ENCODE measurements at places on chromosomes 5 and 9.
A peak's percentile ranks its signal among the peaks of the same experiment; 100 is the strongest.

GRCh38 chr9:34121996-34122395, 4.5 kb downstream of the DCAF12 start:
- no peak for DNase-seq

GRCh38 chr9:95120781-95121370, 196.6 kb downstream of the FANCC start:
- DNase-seq, result no peak

- no peak for DNase-seq
These were observed 63.6 kb upstream of the BOD1 start for GRCh38 chr5:173679909-173680630.

DNA sequence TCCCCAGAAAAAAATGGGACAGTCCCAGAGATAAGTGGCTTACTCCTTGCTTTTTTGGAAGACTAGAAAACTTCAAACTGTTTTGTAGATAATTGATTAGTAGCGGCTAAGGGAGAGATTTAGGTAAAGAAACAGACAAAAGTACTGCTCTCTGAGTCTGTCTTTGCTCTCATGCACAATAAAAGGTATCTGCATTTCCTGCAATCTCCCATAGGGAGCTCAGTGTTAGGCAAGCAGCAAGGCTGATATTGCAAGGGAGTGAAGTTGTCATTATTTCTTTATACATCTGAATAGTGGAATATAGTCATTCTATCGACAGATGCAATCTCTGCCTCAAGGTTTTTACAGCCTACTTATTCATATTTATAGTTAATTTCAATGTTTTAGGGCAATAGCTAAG, 54.9 kb upstream of the CAMK4 start:
- DNase-seq, result no peak

DNA sequence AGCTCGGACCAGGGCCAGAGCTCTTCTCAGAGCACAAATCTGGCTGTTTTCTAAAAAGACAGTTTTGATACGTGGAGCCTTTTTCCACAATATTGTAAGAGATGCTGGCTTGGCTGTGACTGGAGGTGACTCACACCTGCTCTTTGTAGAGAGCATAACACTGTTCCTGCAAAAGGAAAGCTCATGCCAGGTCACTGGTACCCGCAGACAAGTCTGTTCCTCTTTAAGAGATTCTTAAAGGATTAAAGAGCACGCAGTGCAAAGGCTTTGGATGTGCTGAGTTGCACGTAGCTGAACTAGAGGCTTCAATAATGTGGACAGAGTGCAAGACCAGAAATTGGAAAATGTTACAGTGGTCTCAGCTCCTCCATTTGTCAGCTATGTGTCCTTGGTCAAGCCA, 19.0 kb downstream of the ACTL7B start:
- no peak for DNase-seq

DNA sequence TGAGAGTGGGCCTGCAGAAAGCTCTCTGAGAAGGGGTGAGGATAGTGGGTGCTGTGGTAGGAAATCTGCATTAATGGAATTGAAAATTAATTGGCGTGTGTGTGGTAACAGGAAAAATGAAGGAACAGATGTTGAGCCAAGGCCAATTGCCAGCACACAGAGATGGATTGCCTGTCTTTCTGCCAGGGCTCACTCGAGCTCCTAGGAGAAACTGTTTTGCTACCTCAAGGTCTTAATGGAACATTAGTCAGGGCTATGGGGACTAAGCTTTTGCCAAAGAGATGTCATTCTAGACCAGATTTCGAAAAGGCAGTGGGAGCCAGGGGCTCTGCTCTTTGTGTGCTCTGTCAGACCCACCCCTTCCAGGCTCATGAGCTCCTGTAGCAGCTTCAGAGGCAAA, 124.0 kb upstream of the EFNA5 start:
- no peak for DNase-seq

DNA sequence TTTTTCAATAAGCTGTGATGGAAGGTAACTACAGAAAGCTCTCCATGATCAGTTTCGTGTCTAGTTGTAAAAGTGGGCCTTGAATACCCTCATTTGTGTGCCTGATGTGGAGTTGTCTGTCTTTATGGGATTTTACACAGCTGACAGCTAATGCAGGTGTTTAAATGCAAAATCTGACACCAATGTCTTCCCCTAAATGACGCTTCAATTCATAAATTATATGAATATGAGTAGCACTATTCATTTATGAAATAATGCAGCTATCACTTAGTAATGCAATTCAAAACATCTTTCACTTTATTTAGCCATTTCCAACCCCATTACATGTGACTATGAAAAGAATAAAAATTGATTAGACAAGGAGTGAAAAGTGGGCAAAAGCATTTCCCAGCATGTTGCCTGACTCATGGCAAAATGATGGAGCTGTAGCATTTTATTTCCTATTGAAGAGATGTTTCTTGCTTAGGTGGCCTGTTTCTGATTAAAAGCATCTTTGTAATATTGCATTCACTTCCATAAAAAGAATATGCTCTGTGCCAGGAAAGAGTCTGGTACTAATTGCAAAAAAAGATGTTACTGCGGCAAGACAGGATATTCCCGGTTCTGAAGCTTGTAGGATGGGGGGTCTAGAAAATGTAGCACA, 116.7 kb upstream of the HAPLN1 start:
- DNase-seq, result no peak

GRCh38 chr5:96963267-96963666, 27.4 kb downstream of the LNPEP start:
- DNase-seq, result no peak

GRCh38 chr9:71819115-71819739, 50.9 kb upstream of the CEMIP2 start:
- peak; percentile 28 for DNase-seq

- no peak for DNase-seq
These were observed 92.2 kb upstream of the GNAQ start for GRCh38 chr9:78123808-78124207.

DNA sequence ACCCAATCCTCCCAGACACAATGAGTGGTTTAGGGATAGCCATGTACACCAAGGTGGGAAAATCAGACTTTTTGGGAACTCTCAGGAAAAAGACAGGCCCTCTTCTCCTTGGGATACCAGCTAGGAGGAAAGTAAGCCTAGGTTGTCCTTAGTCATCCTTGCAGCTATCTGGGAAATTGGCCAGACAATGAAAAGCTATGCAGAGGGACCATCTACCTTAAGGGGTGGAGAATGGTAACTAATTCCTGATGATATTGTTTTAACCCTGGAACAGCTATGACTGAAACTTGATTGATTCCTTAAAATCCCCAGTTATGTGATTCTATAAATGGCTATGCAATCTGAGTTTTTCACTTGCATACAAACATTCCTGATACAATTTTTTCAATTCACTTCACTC, 88.9 kb upstream of the BNC2 start:
- DNase-seq, result no peak

DNA sequence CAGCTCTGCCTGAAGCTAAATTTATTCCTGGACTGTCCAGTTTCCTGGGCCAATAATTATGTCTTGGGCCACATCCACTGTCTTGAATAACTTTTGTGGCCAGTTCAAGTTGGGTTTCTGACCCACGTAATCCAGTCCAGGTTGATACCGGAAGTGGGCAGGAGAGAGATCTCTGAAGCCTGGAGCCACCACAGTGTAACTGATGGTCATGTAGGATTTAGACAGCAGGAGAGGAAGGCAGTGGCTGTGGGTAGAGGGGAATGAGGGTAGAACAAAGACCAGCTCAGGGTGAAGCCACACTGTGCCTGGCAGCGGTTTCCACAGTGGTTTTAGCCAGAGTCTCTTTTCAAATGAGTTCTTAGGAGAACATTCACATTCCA, 30.2 kb downstream of the SH3PXD2B start:
- no peak for DNase-seq

DNA sequence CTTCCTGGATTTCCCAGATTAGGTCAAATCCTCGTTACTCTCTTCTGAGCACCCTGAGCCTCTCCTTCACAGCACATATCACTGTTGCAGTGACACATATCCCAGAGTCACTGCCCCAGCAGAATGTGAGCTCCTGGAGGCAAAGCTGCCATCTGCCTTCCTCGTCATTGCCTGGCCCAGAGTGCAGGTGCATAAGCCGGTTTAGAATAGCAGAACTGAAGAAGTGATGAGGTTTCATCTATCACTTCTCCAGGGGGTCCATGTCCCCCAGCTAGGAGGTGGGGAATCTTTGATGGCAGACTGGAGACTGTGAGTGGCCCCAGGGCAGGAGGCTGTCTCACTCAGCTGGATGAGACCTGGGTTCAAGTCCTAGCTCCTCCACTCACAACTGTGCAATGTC, 25.8 kb downstream of the NIPAL4 start:
- no peak for DNase-seq

DNA sequence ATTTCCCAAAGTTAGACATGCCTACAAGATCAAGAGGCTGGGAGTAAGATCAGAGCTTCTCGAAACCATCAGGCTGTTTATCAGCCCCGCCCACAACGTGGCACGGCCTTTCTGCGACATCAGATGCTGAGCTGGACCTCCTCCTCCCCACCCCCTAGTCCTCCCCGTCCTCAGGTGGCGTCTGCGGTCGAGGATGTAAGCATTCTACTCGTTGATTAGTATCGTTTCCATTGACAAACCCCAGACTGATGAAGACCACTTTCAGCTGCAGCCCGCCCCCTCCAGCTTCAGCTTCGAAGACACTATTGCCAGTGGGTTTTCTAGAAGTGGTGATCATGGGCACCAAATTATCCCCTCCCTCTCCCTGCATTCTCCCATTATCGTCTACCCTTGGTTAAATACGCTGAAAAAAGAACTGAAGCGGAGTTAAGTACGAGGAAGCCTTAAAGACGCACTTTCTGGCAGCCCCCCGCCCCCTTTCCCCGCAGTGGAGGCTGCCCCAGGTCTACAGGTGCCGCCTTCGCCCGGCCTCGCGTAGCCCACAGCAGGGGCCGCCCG, 1.1 kb downstream of the PPIC start:
- peak; percentile 19 for DNase-seq

DNA sequence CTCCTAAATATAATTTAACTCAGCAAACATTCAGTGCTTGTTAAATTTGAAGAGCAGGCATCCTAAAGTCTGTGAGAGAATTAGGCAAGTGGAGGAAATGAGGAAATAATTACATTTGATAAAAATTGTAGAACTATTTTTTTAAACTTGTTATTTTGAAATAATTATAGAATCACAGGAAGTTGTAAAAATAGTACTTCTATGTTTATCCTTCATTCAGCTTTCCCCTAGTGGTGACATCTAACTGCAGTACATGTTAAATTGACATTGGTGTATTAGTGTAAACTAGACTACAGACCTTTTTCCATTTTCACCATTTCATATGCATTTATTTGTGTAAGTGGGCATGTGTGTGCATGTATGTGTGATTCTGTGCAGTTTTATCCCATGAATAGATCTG, 51.6 kb downstream of the F2RL2 start:
- DNase-seq, result no peak

DNA sequence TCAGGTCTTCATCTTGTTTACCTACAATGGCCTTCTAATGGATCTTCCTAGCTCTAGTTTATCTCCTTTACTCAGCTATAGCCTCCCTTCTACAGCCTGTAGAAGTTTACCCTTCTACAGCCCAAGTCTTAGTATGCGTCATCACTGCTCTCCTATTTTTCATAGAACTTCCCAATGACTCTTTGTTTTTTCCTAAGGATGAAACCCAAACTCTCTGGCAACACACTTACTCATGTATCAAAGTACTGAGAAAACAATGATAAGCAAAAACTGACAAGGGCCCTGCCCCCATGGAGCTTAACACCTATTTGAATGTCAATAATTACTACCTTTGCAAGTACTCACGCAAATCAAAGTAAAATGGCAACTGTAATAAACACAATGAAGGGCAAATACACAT, 33.7 kb downstream of the LEAP2 start:
- DNase-seq, result peak; percentile 4

- no peak for DNase-seq
These were observed 6.4 kb downstream of the TLE4 start for GRCh38 chr9:79577969-79578723.

DNA sequence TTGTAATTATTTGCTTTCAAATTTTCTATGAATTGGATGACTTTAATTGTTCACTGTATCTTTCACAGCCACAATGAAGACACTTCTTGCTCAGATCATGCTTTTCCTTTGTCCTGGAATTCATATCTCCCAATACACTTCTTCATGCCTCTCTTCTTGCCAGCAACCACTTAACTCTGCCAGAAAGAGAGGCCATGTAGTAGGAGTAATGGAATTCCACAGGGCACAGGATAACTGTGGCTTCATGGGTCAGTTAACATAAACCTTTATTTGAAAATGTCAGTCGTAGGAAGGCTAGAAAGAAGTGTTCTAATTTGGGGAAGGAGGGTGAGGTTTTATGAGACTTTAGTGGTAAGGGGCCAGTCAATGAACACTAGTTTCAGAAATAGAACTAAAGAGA, 190.3 kb downstream of the TMEM167A start:
- no peak for DNase-seq

- no peak for DNase-seq
These were observed 256.9 kb downstream of the DMAC1 start for GRCh38 chr9:7542693-7543092.

DNA sequence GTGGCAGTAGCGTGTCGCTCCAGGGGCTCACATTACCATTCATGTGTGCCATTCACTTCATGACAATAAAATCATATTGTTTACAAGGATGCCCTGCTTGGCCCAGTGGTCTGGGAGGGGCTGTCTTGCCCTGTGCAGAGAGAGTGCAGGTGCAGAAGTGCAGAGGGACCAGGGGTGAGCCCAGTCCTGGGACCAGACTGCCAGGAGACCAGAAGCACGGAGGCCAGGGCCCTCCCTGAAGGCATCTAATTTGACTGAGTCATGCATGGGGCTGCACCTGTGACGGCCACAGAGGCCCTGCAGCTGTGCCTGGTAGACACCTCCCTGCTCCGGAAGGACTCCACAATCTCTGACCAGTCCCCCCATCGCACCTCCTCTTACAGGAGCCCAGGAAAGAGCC, 164.4 kb upstream of the FOXD4L5 start:
- DNase-seq, result no peak

- DNase-seq, result peak; percentile 57
These were observed 264.8 kb upstream of the KIF2A start for GRCh38 chr5:62041156-62041756.

- DNase-seq, result no peak
These were observed 439.0 kb upstream of the PTGER4 start for GRCh38 chr5:40240671-40241070.

- no peak for DNase-seq
These were observed 13.9 kb downstream of the PTAR1 start for GRCh38 chr9:69745716-69746437.

DNA sequence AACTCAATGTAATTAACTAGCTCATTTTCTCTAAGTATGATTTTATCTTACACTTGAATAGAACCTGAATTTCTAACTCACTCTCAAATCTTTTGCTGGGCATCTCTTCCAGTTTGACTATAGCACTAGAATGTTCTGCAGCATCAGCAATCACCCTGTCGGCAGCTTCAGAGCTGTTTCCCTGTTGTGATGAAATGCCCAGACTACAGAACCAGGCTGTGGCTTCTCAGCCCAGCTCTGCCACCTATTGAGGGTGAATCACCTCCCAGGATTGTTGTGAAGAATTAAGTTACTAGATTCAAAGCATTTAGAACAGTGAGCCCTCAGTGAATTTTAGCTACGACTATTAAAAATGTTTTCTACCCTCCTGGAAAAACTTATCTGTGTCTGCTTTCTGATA, 90.4 kb upstream of the ANKRD55 start:
- DNase-seq, result no peak
